Cardiac fibroblast (primary cell): ENCODE measurements at places on chromosomes 4 and X.
A peak's percentile ranks its signal among the peaks of the same experiment; 100 is the strongest.

GRCh38 chrX:70231666-70232065 lies 2.8 kb upstream of the AWAT1 start:
- DNase-seq = peak; percentile 51

- DNase-seq = peak; percentile 97
Measured at GRCh38 chrX:17736856-17737709, at the start of gene SCML1. Gene SCML1, plus strand, starts transcription at chrX:17737493. Its CDS starts 6,694 bp downstream, at chrX:17744187.

GRCh38 chr4:82984459-82984858 lies 26.2 kb downstream of the LIN54 start:
- DNase-seq = peak; percentile 61

DNA sequence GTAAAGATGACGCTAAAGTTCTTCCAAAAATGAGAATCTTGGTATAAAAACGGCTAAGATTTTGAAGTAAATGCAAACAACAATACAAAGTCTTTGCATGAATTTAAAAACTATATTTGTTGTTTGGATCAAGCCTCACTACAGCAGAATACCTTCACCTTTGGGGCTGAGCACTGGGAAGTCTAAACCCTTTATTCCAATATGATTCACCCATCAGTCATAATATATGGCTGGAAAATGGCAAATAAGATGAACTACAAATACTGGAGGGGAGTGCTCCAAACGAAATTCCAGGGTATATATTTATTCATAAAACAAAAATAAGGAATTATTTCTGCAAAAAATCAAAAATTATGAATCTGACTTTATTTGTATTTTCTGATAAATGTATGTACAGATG lies 138.4 kb downstream of the SCFD2 start:
- DNase-seq = no peak

- peak; percentile 95 for DNase-seq
Measured at GRCh38 chr4:118968005-118968404, 79.4 kb downstream of the SYNPO2 start.
